ENCODE measurements at places on chromosomes 1 and 21.

- no peak for DNase-seq
Measured at GRCh38 chr1:59486615-59487014, 189.7 kb downstream of the FGGY start.

DNA sequence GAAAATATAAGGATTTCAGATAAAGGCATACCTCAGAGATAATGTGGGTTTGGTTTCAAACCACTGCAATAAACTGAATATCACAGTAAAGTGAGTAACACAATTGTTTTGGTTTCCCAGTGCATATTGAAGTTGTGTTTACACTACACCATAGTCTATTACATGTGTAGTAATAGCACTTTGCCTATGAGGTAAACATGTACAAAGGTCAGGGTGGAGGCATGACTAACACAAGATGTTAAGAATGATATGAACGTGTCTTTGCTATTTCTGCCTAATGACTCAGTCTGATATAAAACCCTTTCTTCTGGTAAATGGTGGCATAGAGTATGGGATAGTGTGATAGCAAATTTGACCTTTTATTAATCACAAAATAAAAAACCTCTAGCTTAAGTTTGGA is 621.5 kb upstream of the ADGRL2 start:
- DNase-seq, result peak; percentile 21

GRCh38 chr1:25844536-25845337 is 14.5 kb downstream of the AUNIP start:
- no peak for DNase-seq

DNA sequence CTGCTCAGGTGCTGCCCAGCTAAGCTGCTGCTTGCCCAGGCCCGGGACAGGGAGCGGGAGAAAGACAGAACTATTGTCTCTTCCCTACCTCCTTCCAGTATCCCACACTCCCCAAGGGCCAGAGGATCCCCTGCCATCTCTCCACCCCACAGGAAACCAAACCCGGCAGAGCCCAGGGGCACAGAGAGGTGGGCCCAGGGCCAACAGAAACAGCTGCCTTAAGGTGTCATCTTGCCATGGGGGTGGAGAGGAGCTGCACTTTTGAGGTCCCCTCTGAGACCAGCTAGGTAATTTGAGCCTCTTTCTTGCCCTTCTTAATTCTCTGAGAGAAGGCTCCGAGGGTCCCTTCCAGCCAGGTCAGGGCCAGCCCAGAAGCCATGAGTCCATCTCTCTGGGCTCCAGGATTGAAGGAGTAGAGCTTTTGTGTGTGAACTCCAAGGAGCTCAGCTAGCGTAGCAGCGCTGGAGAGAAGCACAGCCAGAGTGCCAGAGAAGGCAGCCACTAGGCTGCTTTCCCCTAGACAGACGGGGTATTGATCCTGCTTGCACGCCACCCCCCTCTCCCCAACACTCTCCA is 9.7 kb upstream of the GPR61 start:
- no peak for DNase-seq

DNA sequence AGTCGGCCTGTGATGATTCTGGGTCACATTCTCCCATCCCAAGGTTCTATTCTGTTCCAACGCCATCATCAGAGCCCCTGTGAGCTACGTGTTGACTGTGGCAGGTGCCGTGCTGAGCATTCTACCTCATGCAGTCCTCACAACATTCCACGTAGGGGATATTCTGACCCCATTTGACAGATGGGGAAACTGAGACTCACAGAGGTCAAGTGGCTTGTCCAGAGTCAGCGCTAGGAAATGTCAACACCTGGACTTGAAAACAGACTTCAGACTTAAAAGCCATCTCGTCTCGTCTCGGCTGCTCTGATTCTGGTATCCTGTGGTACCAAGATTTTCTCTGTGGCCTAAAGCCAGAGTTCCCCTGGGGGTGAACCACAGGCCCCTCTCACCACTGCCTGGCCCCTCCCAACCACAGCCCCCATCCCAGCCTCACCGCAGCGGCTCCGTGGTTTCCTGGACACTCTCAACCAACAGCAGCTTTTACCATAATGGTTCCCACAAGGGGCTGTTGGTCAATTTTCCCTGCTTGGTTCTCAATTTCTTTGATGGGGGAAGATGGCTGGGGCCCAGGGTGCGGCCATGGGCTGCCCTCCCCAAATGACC is 39.6 kb downstream of the SDC3 start:
- DNase-seq, result no peak

DNA sequence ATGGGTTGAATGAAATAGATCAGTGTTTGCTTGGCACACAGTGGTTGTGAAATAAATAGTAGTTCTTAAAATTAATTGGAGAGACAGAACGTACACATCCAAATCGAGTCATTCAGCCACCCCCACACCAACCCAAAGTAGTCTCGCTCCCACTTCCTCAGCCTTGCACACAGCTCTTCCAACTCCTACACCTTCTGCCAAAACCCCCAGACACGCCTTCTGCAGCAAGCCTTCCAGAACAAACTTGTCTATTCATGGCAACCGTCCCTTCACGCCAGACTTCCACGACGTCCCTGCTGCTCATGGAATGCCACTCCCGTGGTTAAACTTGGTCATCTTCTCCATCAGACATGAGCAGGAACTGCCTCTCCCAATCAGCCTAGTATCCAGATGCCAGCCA is 37.5 kb upstream of the RD3 start:
- no peak for DNase-seq

GRCh38 chr21:25961042-25961441 is 209.5 kb downstream of the APP start:
- no peak for DNase-seq

DNA sequence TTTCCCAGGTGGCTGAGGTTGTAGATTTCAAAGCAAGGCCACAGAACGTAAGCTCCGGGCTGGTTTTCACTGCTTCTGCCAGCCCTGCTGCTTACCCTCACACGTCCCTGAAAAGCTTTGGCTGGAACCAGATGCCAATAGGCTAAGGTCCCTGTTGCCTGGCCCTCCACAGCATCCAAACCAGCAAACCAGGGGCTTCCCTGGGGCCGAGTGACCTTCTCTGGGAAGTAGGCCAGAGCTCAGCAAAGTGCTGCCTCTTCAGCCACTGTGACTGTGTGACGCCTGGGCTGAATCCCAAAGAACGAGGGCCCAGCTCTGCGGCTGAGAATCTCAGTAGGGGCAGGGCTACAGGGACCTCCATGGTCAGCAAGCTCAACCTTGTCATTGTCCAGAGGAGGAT is 28.9 kb upstream of the RBM15 start:
- DNase-seq, result no peak

DNA sequence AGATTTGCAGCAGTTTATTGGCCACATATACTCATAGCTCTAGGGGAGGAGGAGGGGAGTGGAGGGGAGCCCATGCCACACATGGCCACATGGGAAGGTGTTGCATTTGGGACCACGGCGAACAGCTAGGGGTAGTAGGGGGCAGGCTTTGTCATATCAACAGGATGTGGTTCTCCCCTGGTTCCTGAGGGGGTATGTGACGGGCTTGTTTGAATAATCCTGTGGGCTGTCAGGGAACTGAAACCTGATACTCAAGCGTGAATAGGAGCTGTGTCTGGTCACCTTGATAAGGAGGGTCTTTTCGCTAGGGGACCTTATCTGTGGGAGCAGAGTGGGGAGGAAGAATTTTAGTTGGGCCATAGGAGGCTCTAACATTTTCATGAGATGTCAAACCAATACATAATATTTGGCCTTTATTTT is 264.7 kb downstream of the CTH start:
- DNase-seq, result no peak

GRCh38 chr1:184442260-184442659 is 55.4 kb downstream of the C1orf21 start:
- DNase-seq, result no peak

DNA sequence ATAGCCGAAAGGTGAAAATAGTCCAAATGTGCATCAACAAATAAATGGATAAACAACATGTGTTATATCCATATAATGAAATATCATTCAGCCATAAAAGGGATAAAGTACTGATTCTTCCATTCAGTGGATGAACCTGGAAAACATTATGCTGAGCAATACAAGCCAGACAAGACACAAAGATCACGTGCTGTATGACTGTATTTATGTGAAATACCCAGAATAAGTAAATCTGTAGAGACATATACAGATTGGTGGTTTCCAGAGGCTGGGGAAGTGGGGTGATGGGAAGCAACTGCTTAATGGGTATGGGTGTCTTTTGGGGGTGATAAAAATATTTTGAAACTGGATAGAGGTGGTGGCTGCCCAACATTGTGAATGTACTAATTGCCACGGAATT is 13.3 kb upstream of the GSTM4 start:
- DNase-seq, result peak; percentile 20

GRCh38 chr1:110460253-110461220 is 9.6 kb downstream of the PROK1 start:
- peak; percentile 91 for DNase-seq

- no peak for DNase-seq
Measured at GRCh38 chr1:91697416-91697815, 188.5 kb downstream of the TGFBR3 start.

DNA sequence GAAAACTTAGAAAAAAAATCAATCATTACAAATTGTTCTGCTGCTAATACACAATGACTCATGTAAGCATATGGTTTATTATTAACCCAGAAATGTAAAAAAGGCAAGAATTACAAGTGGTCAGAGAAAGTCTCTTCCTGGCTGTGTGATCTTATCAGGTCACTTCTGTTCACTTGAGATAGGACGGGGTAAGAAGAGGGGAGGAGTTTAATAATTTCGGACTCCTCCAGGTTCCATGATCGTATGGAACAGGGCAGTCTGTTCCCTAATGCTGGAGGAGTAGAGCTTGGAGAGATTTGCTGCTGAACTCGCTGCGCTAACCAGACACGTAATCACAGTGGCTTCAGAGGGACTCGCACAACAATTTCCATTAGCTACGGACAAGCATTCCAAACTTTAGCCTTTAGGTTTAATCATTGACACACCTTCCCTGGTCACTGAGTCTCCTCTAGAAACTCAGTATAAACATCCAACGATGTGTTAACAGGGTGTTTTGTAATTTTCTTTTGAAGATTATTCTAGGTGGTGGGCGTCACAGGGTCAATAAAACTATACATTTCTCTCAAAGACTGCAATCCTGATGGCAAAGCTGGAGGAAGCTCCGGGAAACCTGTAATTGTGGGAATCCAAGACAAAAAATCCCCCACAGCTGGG is 1.3 kb downstream of the CRYZ start:
- peak; percentile 19 for DNase-seq

Measured in GM03348 (cell line).